ENCODE measurements at places on chromosomes 4 and X.

- no peak for DNase-seq
Observed at GRCh38 chrX:44314259-44314734, 29.2 kb downstream of the EFHC2 start.

DNA sequence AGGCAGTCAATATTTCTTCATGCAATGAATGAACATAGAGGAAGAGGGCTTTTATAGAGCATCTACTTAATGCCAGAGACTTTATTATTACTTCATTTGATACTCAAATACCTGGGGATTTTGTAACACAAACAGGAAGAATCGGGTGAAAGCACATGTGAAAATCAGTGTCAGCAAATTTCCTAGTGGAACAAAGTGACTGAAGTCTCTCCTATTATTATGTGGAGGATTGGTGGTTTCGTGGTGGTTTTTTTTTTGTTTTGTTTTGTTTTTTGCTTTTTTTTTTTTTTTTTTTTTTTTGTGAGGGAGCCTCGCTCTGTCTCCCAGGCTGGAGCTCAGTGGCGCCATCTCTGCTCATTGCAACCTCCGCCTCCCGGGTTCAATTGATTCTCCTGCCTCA is 207.0 kb downstream of the RRAGB start:
- no peak for DNase-seq

DNA sequence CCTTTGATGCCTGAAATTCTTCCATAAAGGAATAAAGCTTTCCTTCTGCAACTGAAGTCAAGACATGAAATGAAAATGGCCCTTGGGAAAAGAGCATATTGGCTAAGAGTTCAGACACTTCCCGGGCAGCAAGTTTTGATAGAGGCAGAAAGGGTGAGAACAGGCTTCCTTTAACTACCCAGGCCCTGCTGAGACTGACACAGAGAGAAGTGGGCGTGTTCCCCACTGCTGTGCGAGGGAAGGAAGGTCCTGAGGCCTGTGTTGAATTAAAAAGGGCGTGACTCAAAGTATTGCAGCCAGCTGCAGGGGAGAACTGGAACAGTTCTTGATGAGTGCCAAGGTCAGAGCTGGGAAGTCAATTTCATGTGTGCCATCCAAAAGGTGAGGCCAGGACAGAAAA is 33.9 kb upstream of the ADGRG2 start:
- no peak for DNase-seq

GRCh38 chrX:42027367-42028000 is 104.1 kb upstream of the CASK start:
- no peak for DNase-seq

GRCh38 chr4:152244659-152245058 is 291.2 kb downstream of the FBXW7 start:
- DNase-seq: no peak

GRCh38 chr4:4384837-4385236 is 2.1 kb upstream of the NSG1 start:
- no peak for DNase-seq

- DNase-seq: no peak
Observed at GRCh38 chr4:80173841-80174240, 23.5 kb upstream of the PRDM8 start.

DNA sequence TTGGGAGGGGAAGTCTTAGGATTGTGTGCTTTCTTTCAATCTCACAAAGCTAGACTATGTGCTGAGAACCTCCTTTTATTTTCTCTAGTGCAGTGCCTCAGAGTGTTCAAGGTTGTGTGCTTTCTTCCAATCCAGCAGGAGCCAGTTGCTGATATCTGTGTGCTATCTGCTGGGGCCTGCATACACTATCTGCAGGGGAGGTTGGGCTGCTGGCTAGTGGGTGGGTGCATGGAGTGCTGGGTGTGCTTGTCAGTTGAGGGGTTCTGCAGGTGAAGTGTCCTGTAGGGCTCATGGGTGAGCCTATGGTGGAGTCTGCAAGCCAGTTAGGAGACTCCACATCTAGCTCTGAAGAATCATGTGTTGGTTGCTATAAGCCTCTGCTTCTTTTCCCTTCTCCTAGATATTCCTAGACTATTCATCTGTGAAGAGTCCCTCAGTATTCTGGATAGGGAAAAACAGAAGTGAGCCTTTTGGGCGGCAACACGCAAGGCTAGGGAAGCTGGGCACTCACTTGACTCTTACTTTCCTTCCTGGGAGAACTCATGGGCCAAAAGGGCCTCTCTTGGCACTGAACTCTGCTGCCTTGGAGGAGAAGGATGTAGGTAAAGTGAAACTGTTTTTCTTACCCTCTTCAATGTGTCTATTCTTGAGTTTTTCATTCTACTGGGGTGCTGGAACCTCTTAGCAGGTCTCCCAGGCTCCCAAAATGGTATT is 8.0 kb upstream of the CISD2 start:
- DNase-seq: no peak

- DNase-seq: no peak
Observed at GRCh38 chr4:18635531-18635930, 614.0 kb upstream of the LCORL start.

GRCh38 chr4:20761382-20761781 is 61.1 kb downstream of the PACRGL start:
- no peak for DNase-seq

DNA sequence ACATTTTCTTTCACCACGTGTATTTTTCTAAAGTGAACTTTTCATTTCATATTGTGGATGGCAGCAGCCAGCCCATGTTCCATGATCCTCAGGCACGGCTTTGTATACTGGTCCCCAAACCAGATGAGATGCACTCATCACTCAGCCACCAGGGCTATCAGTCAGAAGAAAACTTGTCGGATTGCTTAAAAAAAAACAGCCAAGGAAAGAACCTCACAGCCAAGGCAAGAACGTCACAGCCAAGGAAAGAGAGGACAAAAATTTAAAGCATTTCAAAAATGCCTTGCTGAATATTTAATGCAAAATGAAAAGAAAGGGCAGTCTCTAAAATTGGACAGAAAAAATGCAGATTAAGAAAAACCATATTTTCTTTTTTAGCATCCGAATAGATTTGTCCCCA is 333.3 kb downstream of the PDGFC start:
- no peak for DNase-seq

GRCh38 chr4:24701683-24702082 is 93.7 kb upstream of the SOD3 start:
- DNase-seq: no peak

- no peak for DNase-seq
Observed at GRCh38 chrX:23503835-23504539, 163.3 kb upstream of the PRDX4 start.

GRCh38 chr4:184816962-184817361 is 8.8 kb downstream of the ACSL1 start:
- no peak for DNase-seq

GRCh38 chr4:144495944-144496343 is 150.0 kb upstream of the HHIP start:
- no peak for DNase-seq

All from activated CD8-positive, alpha-beta memory T cell treated with anti-CD3 and anti-CD28 coated beads for 24 hours (primary cell).